ENCODE measurements at places on chromosomes 5 and 9. TPM values are rescaled to one million over a fixed set of nuclear protein-coding genes. Genes with fewer than 3 reads are reported as not detected.

Gene CBY3
- not detected for total RNA-seq

Gene C5orf52
- total RNA-seq: not detected

Gene OR2S2
- 0.12 TPM for total RNA-seq

Gene NR2F1-AS1
- total RNA-seq: 20.1 TPM

Gene CDC20B
- 0.22 TPM for total RNA-seq

Gene ZBTB43
- total RNA-seq: 10.6 TPM

Gene TRIM36
- 2.4 TPM for total RNA-seq

Gene CCDC171
- 4.5 TPM for total RNA-seq

Gene AMBP
- total RNA-seq: not detected

Gene TAF11L2
- not detected for total RNA-seq

Gene PLEKHG4B
- total RNA-seq: under 0.01 TPM

Gene ADAMTS13
- 2.7 TPM for total RNA-seq

Gene STK32A
- 0.22 TPM for total RNA-seq

Gene SLC22A5
- total RNA-seq: 5.7 TPM

Gene OXCT1
- 66.0 TPM for total RNA-seq

Gene COL27A1
- 9.1 TPM for total RNA-seq

Gene IL13
- total RNA-seq: not detected

Gene NR4A3
- 0.25 TPM for total RNA-seq

Gene PCDHB10
- 0.12 TPM for total RNA-seq

Gene SLC6A18
- total RNA-seq: not detected

Gene SLCO6A1
- not detected for total RNA-seq

Gene C5orf58
- not detected for total RNA-seq

Gene MACROH2A1
- 253 TPM for total RNA-seq

Gene LHX6
- total RNA-seq: under 0.01 TPM

Gene GRM6
- total RNA-seq: not detected

Gene SNCB
- total RNA-seq: 2.8 TPM

Gene SYK
- not detected for total RNA-seq

Gene DOK3
- 0.62 TPM for total RNA-seq

Gene CENPH
- total RNA-seq: 15.7 TPM

Gene GPR151
- not detected for total RNA-seq

Gene LURAP1L
- total RNA-seq: 24.5 TPM

Gene PCDHGA8
- 1.1 TPM for total RNA-seq

Gene CCDC192
- total RNA-seq: not detected

Gene FBN2
- total RNA-seq: 95.7 TPM

Gene LHX3
- not detected for total RNA-seq

Gene FOXD4L4
- total RNA-seq: 0.22 TPM

Gene TMOD1
- total RNA-seq: 0.87 TPM
